ENCODE measurements at places on chromosomes 7 and 10.

GRCh38 chr10:130392031-130392430 lies 255.8 kb downstream of the GLRX3 start:
- peak; percentile 15 for DNase-seq

- peak; percentile 75 for DNase-seq
These were observed at the start of gene DLX5 for GRCh38 chr7:97024209-97025129. DLX5 (minus strand) TSS chr7:97024831; CDS start chr7:97024623, 208 bp downstream.

- no peak for DNase-seq
These were observed 254.7 kb upstream of the PTER start for GRCh38 chr10:16182144-16182543.

- no peak for DNase-seq
These were observed 48.0 kb downstream of the RHOBTB1 start for GRCh38 chr10:60896033-60896432.

GRCh38 chr10:44660271-44660670 lies 250.9 kb upstream of the TMEM72 start:
- no peak for DNase-seq

DNA sequence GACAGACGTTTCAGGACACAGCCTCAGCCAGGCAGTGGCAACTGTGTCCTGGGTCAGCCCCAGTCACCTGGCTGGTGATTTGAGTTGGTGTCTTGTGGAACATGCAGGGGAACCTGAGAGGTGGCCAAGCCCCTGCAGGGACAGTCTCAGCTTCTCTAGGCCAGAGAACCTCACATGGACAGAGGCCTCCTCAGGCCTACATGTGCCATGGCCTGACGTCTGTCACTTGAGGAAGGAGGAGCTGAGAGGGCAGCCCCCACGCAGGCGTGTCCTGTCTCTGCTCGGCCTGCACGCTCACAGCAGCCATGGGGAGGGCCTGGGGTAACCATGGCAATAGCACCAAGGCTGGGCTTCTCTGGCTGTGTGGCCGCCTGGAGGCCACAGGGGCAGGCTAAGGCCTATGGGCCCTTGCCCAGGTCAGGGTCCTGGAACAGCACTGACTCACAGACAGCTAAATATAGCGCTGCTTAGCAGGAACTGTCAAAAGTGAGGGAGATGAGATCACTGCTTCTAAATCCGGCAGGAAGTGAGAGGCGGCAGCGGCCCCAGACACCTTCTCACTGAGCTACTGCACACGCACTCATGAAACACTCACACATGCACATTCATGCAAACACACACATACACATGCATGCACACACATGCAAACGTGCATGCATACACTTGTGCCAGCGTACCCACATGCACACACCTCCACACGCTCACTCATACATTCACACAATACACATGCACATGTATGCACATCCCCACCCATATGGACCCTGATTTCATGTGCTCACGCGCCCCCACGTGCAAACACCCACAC lies 57.0 kb downstream of the YKT6 start:
- peak; percentile 69 for DNase-seq

- no peak for DNase-seq
These were observed 26.8 kb upstream of the SORCS3 start for GRCh38 chr10:104614245-104614831.

GRCh38 chr7:39016609-39017008 lies 38.9 kb downstream of the POU6F2 start:
- no peak for DNase-seq

- no peak for DNase-seq
These were observed 32.2 kb downstream of the CSGALNACT2 start for GRCh38 chr10:43170491-43170890.

DNA sequence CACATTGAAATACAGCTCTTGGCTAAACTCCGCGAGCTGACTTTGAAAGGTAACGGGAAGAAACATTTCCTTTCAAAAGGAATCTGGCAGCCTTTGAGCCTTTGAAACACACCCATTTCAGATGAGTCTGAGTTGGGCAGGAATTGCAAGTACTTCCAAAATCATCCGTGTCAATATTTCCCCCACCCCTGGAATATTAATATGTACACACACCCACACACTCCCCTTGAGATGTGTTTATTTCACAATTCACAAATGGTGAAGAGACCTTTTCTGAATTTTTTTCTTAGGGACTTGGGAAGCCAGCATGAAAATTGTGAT lies 438.7 kb upstream of the NRP1 start:
- DNase-seq: no peak

- no peak for DNase-seq
These were observed 36.1 kb downstream of the CRHR2 start for GRCh38 chr7:30646154-30646553.

DNA sequence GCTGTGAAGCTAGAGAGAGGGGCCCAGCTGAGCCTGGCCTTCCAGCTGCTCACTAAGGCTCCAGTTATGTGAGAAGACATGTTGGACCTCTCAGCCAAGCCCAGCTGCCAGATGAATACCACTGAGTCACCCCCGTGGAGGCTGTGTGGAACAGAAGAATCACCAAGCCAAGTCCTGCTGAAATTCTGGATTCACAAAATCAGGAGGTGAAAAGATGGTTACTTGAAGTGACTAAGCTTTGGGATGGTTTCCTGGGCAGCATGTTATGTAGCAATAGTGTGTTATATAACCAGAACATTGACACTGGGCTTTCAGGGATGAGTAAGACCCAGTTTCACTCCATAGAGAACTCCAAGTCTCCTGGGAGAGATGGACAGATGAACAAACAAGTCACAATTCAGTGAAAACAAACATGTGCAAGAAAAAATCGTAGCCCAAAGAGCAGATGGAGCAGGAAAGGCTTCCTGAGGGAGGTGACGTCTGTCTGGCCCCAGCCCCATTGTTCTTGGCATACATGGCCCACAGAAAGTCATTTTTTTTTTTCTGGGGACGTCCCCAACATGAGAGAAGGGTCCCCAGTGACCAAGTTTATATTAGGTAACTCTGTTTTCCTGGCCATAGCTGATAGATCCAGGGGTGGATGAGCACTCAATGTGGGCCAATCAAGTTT lies 64.1 kb upstream of the PDZD8 start:
- DNase-seq: peak; percentile 63

DNA sequence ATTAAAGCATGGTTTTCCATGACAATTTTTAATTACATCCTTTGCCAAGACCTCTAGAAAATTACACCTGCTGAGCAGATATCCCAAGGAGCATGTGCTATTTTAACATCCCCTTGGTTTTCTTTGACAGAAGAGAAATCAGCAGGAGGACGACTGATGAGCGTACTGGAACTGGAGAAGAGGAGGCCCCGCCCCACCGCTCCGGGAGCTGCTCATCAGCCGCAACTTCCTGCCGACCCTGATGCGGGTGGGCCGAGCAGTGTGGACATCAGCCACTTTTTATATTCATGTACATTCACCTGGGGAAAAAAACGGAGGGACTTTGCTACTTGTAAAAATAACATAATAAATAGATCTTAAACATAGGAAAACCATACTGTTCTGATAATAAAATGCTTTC lies 54.2 kb downstream of the CDC123 start:
- no peak for DNase-seq

DNA sequence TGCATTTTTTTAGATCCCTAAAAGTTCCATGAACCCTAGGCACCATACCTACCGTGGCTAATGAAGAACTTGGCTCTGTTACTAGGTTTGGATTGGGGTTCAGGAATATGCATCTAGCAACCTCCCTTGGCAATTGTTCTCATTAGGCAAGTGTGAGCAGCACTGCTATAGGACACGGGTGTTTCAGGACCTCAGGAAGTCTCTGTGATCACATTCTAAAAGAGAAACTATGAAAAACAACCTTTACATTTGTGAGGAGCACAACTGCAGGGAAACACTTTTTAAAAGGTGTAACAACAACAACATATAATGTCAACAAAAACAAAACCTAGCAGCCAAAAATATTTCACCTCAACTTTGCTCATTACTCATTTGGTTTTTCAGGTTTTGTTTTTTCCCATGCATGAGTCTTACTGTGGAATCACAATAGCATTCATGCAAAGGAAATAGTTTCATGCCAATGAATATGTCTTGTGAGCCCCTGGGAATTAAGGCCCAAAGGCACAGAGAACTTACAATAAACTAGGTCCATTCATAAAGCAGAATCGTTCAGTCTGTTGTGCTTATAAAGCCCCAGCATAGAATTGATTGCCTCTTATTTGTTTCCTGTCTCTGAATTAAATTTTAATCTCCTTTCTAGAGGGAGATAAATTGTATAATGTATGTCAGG lies 255.7 kb upstream of the DGKB start:
- DNase-seq: no peak

GRCh38 chr10:92719991-92720830 lies 30.5 kb downstream of the HHEX start:
- no peak for DNase-seq

- DNase-seq: no peak
These were observed 62.7 kb downstream of the ADCYAP1R1 start for GRCh38 chr7:31114593-31115343.

- DNase-seq: no peak
These were observed 124.6 kb downstream of the AUTS2 start for GRCh38 chr7:69722843-69723242.

DNA sequence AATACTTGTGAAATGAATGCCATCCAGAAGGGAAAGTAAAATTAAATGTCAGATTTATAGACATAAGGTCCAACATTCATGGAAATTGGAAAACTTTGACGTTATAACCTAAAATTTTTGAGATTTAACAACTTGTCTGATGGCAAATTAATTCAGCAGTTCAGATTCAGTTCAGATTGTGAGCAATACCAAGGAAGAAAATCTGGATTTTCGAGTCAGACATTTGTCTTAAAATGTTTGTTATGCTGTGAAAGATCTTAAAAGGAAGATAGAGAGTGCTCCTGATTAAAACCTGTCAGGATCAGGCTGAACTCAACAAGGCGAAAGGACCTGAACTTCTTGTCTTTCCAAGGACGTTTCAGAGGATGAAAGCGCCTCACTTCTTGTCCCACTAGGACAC lies 320.9 kb downstream of the PAXIP1 start:
- no peak for DNase-seq

DNA sequence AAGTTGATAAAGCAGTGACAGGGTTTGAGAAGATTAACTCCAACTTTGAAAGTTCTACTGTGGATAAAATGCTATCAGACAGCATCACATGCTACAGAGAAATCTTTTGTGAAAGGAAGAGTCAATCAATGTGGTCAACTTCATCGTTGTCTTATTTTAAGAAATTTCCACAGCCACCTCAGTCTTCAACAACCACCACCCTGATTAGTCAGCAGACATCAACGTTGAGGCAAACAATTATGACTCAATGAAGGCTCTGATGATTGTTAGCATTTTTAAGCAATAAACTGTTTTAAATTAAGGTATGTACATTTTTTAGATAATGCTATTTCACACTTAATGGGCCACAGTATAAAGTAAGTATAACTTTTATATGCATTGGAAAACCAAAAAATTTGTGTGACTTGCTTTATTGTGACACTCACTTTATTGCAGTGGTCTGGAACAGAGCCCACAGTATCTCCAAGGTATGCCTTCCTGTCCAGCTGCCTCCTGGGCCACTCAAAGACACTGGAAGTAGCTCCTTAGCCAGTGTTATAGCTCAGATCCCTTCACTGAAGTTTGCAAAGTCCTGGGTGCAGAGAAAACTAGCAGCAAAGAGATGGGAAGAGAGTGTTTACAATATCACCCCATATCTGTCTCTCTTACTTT lies 293.1 kb downstream of the ARHGAP12 start:
- DNase-seq: no peak

DNA sequence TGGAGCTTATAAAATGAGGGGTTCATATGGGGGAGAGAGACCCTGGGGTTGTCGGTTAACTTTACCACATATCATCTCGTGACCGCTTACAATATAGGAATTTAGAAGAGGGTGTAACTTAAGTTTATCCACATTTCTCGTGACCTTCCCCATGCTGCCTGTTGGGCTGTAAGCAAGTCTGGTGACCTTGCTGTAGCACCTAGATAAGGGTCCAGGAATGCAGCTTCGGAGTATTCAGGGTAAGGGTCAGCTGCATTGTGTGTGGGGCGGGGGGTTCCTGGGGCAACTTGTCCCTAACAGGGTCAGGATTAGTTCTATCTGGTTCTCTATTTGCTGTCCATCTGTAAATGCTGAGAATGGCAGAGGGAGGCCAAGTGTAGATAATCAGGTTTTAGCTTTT lies 1.3 kb upstream of the CHST3 start:
- no peak for DNase-seq

GRCh38 chr10:33041783-33042437 lies 83.9 kb upstream of the ITGB1 start:
- DNase-seq: no peak

- DNase-seq: no peak
These were observed 20.2 kb upstream of the ZNF862 start for GRCh38 chr7:149817836-149818535.

GRCh38 chr10:111142092-111142768 lies 65.4 kb downstream of the ADRA2A start:
- no peak for DNase-seq

GRCh38 chr7:132932296-132933071 lies 149.4 kb downstream of the CHCHD3 start:
- no peak for DNase-seq

DNA sequence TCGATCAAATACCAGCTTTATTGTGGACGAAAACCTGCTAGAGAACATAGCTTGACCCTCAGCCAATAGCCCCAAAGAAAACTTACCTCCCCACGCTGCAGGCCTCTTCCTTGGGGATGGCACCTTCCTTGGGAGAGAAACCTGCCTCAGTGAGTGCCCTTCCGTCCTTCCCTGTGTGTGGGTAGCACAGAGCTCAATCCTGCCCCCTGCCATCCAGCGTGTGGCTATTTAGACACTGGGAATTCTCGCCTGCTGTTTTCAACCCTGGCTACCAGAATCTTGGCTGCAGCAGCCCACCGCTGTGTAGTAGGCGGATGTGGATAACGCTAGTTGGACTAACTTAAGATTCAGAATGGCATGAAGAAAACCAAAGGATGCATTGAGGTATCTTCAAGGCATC lies 238.2 kb downstream of the TEX36 start:
- no peak for DNase-seq

DNA sequence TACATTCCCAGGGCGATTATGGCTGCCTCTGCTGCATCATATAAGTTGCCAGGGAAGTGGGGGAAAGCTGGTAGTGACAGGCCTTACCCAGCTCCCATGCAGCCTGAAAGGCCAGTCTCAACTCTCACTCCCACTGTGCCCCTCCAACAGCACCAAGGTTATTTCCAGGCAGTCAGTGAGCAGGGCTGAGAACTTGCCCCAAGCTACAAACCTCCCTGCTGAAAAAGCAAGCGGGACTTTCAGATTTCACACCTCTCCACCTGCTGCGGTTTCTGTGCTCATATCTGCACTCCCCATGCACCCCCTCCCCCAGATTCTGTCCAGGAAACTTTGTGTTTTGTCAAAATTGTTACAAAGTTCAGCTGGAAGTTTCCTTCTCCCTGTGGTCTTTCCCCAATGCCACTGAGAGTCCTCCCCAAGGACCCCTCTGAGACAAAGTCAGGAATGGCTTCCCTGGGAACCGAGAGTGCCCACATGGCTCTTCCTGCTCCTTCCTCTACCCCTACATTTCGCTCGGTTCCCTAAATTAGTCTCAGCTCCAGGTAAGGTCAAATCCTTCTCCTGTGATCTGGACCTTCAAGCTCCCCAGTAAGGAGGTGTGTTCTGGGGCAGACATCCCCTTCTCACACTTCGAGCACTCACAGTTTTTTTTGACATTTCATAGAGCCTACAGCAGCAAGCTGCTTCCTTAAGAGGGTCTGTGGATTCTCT lies 25.3 kb upstream of the WNT2 start:
- no peak for DNase-seq

GRCh38 chr10:113890769-113891168 lies 36.3 kb downstream of the NHLRC2 start:
- DNase-seq: no peak

GRCh38 chr7:92569137-92569536 lies 21.1 kb downstream of the FAM133B start:
- no peak for DNase-seq

- DNase-seq: no peak
These were observed 23.0 kb downstream of the DBF4 start for GRCh38 chr7:87899255-87899654.

GRCh38 chr10:131697476-131698128 lies 203.2 kb upstream of the PPP2R2D start:
- peak; percentile 27 for DNase-seq
